Bronchial epithelial cell (primary cell): ENCODE measurements at places on chromosomes 1 and 21. TPM values are rescaled to one million over a fixed set of nuclear protein-coding genes. Genes with fewer than 3 reads are reported as not detected.

Gene DLGAP3
- not detected in 2 replicates for total RNA-seq

Gene RPS6KC1
- total RNA-seq = 12.9 and 19.7 TPM in 2 replicates

Gene LTN1
- 22.4 and 25.0 TPM in 2 replicates for total RNA-seq

Gene AHDC1
- total RNA-seq = 5.0 and 14.6 TPM in 2 replicates

Gene SORT1
- total RNA-seq = 7.9 and 31.1 TPM in 2 replicates

Gene LDLRAP1
- 17.1 and 17.3 TPM in 2 replicates for total RNA-seq

Gene RIPPLY3
- total RNA-seq = under 0.01 TPM in 1 of 2 replicates, not detected in the other
